NB4 (cell line): ENCODE measurements at places on chromosomes 6 and 20.

DNA sequence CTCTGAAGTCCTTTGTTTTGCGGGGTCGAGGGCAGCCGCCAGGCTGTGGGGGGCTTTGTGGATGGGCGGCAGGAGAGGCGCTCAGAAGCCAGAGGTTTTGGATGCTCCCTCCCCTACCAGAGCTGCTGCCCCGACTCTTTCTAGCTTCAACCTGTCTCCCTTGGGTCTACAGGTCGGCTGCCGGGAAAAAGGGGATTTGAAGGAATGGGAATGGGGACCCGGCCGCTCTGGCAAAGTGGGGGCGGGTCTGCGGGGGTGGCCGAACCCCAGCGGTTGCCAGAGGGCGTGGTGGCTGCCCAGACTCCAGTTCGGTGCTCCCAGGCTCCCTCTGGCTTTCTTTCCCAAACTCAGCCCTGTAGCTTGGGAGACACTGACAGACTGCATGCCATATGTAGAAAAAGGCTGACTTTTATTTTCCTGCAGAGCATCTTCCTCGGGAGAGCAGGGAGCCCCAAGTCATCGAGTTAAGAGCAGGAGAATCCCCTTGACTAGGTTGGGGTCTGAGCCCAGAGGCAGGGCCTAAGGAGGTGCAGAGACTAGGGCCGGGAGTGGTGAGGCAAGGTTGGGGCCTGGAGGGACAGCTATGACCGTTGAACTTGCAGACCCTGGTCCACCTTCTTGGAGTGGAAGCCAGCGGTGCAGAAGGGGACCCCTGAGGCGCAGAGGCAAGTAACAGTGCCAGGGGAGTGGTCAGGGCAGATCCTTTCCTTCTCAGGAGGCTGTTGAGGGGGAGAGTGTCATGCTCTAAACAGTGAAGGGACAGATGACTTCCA is 1.4 kb upstream of the PPP1R18 start:
- peak; percentile 28 for DNase-seq

DNA sequence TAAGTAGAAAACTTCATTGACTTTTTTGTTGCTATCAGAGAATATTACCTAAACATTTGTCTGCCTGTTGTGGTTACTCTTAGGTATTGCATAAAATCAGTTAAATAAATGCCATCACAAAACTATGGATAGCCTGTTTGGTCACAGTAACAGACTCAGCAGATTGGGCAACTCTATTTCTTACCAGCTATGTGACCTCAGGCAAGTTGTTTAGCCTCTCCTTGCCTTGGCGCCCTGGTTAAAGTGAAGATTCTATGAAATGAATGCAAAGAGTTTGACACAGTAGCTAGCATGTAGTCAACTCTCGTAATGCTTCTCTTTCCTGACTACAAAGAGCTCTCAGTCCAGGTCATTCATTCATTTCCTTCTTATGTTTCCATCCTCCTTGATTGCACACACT is 82.5 kb upstream of the ID4 start:
- no peak for DNase-seq

DNA sequence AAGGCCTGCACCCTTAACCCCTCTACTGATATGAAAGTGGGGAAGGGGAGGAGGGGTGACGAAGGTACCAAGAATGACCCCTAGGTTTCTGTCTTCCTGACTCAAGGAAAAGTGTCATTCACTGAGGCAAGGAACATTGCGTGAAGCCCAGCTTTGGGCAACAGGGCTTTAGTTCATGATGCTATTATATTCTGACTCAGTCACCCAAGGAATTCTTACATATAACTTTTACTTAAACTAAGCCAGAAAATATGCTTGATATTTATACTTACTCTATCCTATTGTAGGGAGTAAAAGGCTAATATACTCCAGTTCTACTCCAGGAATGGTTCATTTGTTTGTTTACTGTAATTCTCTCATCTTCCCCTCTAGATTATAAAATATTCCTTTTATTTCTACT is 60.5 kb downstream of the DOP1A start:
- DNase-seq, result no peak

DNA sequence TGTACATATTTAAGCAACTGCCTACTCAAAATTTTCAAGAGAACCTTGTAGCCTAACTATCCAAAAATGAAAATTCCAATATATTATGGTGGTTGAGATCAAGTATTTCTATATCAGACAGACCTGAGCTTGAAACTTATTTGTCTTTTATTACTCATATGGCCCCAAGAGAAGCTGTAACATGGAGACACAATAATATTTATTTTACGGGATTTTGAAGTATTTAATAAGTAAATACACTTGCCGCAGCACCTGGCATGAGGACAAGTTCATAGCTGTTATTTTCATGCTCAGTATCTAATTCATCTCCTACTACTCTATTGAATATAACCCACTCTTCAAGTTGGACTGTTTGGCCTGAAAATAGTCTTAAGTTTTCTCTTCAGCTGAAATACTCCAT is 28.0 kb downstream of the PTPRK start:
- no peak for DNase-seq

- peak; percentile 61 for DNase-seq
These were observed 50.0 kb upstream of the SCGN start for GRCh38 chr6:25601800-25602673.

DNA sequence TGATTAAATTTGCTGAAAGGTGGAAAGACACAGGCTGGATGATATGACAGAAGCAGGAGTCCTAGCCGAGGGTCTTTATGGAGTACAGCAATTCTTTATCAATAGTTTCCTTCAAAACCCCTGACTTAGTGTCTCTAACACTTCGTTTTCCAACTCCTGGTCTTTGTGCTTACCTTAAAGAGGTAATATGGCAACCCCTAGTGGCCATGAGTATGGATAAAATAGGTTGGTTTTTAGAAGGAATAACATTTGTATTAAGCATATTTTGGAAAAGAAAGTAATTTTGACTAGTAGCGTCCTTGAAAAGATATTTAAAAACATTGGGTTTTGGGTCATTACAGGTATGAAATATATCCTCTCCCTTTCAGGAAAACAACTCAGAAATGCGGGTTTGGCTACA is 51.9 kb downstream of the VGLL2 start:
- DNase-seq, result peak; percentile 32

- no peak for DNase-seq
These were observed 118.8 kb upstream of the NRN1 start for GRCh38 chr6:6125495-6125894.

DNA sequence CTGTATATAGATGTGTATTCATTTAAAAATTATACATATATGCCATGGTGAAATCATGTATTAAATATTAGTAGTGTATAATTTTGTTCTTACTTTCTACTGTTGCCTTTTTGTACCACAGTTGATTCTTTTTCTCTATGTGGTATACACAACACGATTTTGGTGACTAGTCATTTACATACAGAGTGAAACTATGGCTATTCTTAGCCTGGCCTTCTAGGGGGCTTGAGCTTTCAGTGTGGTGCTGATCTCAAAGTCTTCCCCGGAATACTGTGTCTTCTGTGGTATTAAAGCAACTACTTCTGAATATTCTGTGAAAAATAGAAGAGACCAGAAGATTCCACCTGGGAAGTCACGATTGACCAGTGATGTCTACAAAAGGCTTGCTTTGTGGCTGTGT is 301.9 kb downstream of the UTRN start:
- DNase-seq, result no peak

GRCh38 chr6:19137505-19137904 is 699.7 kb upstream of the ID4 start:
- no peak for DNase-seq

DNA sequence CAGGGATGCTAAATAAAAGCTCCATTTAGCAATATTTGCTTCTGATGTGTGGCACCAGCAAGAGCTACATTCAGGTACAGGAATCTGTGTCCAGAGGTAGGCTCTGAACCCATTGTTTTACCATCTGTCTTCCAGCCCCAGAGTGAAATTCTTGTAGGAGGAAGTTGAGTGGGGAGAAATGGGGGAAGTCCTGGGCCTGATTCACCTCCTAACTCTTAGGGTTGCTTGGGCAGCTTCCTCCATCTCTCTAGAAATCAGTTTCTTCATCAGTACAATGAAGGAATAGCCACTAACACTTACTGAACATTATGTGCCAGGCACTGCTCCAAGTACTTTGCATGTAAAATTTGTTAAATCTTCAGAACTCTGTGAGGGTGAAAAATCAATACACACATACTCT is 35.1 kb upstream of the TSPYL1 start:
- DNase-seq, result peak; percentile 35

- no peak for DNase-seq
These were observed 171.9 kb downstream of the QRSL1 start for GRCh38 chr6:106801256-106801655.

- DNase-seq, result no peak
These were observed 202.4 kb downstream of the FARS2 start for GRCh38 chr6:5463690-5464089.

- DNase-seq, result no peak
These were observed 10.4 kb upstream of the BCAS4 start for GRCh38 chr20:50784464-50784863.
